ENCODE measurements at places on chromosomes 4 and X. TPM values are rescaled to one million over a fixed set of nuclear protein-coding genes. Genes with fewer than 3 reads are reported as not detected.

Gene CRMP1
- polyA plus RNA-seq, result not detected

Gene RTL9
- polyA plus RNA-seq, result not detected

DNA sequence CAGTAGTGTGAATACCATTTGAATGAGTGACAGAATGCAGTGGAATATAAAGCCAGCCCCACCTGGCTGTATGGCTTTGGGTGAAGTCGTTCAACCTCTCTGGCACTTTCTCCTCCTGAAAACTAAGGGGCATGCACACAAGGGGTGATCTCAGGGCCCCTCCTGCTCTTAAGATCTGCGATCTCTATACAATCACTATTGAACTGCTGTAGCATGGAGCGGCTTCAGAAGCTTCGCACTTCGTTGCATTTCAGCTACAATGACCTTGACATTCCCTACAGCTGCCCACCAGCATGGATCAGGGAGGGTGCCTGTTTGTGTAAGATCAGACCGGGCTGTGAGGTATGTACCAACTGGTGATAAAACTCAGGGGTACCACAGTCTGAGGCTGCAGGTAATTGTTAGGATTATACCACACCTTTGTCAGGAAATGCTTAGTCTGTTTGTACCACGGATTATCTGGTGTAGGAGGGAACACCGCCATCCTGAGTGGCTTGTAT, 85.2 kb downstream of the AASDH start:
- no peak overlapping the region for H3K4me3 ChIP-seq
- H3K27me3 ChIP-seq, result peaks cover 3% of the 10 kb centered on the region
- peaks cover 9% of the 10 kb centered on the region for H3K4me1 ChIP-seq
- no peaks in the 10 kb centered on the region for H3K36me3 ChIP-seq

DNA sequence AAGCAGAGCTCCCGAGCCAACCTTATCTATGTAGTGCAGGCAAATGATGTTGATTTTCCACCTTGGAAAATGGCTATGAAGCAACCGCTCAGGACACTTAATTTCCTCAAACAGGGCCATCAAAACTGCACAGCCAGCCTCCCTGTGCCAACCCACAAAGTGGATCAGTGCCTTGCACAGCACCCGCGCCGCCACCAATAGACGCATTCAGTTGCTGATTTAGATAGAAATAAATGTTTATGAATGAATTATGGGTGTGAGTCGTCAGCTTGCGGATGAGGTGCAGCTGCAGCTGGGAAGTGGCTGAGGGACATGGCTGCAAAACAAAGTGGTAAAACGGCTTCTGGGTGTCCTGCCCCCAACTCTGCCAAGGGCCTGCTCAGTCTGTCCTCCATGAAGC, 47.0 kb downstream of the SOD3 start:
- H3K36me3 ChIP-seq, result no peaks in the 10 kb centered on the region
- DNase-seq, result no peak
- H3K27ac ChIP-seq, result no peak overlapping the region
- H3K27me3 ChIP-seq, result no peaks in the 10 kb centered on the region
- H3K4me3 ChIP-seq, result no peak overlapping the region

DNA sequence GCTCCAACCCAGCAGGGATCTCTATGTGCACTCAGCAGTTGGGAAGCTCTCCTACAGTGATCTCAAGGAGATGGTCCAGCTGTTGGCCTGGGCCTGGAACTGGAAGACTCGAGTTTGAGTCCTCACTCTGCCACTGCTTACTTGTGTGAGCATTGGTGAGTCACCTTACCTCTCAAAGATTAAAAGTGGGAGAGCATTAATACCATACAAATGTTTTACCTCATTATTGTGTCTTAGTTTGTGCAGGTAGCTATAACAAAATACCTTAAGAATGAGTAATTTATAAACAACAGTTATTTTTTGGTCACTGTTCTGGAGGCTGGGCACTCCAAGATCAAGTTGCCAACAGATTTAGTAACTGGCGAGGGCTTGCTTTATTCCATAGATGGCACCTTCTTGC, 21.4 kb upstream of the ZNF827 start:
- no peak for DNase-seq
- H3K4me1 ChIP-seq, result no peaks in the 10 kb centered on the region
- H3K27ac ChIP-seq, result no peak overlapping the region
- no peaks in the 10 kb centered on the region for H3K36me3 ChIP-seq
